ENCODE measurements at places on chromosomes 3 and 15.

DNA sequence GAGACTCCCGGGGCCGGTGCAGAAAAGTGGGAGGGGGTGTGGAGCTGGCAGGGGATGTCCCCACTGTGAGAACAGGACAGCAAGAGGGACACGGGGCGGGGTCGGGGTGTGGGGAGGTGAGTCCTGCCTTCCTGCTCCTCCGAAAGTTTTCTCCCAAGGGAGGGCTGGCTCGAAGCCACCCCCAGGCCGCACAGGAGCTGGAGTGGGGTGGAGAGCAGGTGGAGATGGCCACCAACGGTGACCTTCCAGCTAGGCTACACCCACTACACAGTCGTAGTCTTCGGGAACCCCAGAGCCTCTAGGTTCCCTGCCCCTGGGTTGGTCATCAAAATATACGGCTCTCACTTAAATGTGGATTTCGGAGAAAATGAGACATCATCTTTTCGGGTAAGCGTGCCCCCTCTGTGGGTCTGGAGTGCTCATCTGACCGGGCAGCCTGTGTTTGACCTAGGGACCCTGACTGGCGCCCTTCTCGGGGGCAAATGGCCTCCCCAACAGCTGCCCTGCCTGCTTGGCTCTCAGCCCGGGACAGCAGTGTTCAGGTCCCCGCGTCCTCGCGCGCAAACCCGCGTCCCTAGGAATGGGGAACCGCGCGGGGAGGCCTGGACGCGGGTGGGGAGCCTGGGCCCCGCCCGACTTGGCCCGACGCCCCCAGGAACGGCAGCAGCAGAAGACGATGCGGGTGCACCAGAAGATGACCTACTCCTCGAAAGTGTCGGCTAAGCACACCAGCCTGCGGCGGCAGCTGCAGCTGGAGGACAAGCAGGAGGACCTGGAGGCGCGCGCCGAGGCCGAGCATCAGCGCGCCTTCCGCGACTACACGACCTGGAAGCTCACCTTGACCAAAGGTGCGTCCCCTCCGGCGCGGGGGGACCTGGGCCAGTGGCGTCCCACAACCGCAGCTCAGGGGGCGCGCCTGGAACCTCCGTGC is 21.2 kb downstream of the CFAP100 start:
- DNase-seq: no peak

DNA sequence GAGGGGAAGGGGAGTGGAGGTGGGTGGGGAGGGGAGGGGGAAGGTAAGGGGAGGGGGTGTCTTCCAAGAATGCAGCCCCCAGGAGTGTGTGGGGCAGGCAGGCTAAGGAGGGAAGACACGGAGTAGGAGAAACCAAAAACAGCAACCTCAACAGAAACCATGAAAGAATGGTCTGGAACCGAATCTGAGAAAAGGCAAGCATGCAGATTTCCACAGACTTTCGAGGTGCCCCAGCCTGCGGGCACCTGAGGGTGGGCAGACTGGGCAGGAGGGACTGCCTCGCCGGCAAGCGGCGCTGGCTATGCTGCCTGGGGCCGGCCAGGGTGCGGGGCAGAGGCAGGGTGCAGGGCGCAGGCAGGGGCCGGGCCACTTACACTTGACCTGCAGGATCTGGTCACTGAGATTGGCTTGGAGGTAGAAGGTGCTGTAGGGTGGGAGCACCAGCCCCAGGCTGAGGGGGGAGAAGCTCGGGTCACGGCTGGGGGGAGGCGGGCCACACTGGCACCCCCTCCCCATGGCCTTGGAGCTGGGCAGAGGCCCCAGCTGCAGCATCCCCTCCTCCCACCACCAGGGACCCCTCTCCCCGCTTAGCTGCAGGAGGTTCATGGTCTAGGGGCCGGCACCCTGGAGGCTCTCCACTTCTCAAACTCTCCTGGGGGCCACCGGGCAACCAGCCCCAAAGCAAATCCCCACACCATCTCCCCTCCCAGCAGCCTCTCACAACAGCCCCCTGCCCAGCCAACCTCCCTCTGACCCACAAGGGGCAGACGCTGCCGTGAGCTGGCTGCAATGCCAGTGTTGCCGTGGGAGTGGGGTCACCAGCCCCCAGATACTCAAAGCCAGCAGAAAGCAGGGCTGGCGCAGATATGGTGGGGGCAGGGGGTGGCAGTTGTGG is 15.3 kb upstream of the TMEM115 start:
- DNase-seq: no peak

DNA sequence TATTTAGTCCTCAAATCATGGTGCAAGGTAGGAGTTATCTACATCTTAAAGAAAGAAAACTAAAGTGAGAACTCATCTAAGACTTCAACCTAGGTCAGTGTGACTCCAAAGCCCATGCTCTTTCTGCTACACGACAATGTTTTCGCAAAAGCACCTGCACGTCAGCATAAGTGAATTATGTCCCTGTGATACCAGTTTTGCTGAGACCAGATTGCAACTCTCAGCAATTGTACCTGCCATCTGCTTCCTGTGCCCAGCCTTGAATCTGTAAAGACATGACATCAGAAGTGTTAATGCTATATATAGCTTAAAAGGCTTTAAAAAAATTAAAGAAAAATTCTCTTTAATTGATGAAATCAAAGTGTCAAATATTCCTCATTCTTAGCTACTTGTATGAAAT is 43.4 kb downstream of the RETNLB start:
- DNase-seq: no peak

DNA sequence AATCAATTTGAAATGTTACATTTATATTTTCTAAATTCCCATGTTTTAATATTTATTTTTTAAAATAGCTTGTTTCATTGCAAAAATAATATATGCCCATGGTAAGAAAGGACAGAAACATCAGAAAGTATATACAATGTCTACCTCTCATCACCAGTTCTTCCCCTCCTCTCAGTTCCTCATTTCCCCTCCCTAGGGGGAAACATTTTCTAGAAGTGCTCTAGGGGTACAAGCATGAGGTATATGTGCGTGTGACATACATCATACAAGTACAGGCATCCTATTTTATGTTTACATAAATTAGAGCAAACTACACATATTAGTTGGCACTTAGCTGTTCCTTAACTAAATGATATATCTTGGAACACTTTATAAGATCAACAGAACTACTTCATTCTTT is 189.3 kb upstream of the VEPH1 start:
- DNase-seq: no peak

- no peak for DNase-seq
Observed at GRCh38 chr3:184117636-184118035, 17.5 kb upstream of the EIF2B5 start.

- no peak for DNase-seq
Observed at GRCh38 chr3:98763076-98763475, at the start of gene ST3GAL6. Gene ST3GAL6, plus strand, starts transcription at chr3:98763340. Its CDS starts 5,101 bp downstream, at chr3:98768441.

DNA sequence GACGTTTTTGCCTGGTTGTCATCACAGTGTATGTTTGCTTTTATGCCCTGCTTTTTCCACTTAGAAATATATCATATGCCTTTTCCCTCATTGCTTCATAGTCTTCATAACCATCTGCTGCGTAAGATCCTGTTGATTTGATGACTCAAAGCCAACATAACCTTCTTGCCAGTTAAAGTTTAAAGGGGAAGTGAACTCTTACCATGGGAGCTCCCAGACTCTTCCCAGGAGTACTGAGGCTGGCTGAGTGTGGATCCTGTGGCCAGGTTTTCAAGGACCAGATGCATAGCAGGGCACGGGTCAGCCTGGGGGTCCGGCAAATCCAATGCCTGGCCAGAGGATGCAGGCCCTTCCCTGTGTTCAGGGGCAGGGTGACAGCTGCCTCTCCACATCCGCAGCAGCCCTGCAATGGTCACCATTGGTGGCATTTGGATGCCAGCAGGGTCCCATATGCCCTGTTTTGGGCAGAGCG is 42.0 kb upstream of the SACM1L start:
- no peak for DNase-seq

DNA sequence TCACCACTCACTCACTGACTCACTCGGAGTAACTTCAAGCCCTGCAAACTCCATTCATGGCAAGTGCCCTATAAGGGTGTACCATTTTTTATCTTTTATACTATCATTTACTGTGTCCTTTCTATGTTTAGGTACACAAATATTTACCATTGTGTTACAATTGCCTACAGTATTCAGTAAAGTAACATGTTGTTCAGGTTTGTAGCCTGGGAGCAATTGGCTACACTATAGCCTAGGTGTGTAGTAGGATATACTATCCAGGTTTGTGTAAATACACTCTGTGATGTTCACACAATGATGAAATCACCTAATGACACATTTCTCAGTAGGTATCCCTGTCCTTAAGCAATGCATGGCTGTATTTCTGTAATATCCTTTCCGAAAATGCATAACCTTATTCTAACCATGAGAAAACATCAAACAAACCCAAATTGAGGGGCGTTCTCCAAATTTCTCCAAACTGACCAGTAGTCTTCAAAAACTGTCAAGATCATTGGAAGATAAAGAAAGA is 17.9 kb upstream of the CNOT10 start:
- DNase-seq: no peak

GRCh38 chr15:74024687-74025086 is 30.2 kb downstream of the PML start:
- DNase-seq: no peak

- no peak for DNase-seq
Observed at GRCh38 chr3:184260724-184261269, 556 bp downstream of the CAMK2N2 start.

GRCh38 chr15:66459818-66460615 is 37.5 kb downstream of the SNAPC5 start:
- DNase-seq: no peak

DNA sequence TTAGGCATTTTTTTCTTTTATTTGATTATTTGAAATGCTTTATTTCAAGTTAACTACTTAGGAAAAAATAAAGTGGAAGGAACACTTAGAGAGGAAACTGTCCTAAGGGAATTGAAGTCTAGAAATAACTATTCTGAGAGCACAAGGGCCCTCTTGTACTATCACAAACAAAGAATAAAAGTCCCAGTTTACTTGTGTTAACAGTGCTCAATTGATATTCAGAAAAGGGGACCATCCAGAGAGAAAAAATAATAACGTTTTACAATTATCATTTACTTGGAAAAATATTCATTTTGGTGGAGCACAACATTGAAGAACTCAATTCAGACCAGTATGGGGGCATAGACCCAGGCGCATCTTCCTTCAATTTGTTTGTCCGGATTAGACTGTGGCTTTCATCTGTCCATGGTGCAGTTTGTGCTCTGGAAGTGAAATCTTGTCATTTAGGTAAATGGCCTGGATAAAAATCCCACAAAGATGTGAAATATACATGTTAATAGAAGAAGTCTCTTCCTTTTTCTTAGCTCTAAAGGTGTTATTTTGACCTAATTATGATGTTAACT is 54.5 kb upstream of the SAMMSON start:
- DNase-seq: no peak

GRCh38 chr15:88688394-88688933 is 49.6 kb downstream of the ISG20 start:
- DNase-seq: no peak

DNA sequence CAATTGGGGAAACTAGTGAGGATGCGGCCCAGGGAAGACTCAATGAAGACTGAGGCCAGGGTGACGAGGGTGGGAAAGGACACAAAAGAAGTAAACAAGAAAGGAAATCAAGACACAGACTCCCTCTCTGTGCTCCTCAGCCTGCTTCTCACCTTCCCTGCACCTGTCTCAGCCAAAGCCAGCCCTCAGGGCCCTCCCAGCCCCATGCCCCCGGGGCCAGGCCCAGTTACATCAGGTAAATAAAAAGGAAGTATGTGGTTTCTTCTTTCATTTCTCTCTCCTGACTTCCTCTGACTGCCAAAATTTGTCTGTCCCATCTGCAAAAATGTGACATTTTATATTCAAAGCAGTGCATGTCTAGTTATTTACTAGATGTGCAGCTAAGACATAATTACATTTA is 328.0 kb downstream of the UACA start:
- no peak for DNase-seq

DNA sequence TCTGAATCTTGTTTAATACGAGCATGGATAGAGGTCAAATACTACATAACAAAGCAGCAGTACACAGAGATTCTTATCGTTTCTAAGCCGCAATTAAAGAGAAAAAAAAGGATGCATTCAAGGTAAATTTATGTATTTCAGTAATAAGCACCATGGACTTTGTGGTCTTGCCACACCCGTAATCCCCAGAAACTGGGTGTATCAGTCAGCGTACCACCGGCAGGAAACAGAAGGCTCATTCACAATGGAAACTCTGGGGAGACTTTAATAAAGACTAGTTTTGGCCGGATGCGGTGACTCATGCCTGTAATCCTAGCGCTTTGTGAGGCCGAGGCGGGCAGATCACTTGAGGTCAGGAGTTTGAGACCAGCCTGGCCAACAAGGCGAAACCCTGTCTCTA is 81.9 kb upstream of the ZNF280D start:
- DNase-seq: no peak

GRCh38 chr3:67384760-67385397 is 269.5 kb downstream of the SUCLG2 start:
- DNase-seq: no peak

GRCh38 chr3:171013822-171014748 is 12.4 kb downstream of the SLC2A2 start:
- DNase-seq: no peak

DNA sequence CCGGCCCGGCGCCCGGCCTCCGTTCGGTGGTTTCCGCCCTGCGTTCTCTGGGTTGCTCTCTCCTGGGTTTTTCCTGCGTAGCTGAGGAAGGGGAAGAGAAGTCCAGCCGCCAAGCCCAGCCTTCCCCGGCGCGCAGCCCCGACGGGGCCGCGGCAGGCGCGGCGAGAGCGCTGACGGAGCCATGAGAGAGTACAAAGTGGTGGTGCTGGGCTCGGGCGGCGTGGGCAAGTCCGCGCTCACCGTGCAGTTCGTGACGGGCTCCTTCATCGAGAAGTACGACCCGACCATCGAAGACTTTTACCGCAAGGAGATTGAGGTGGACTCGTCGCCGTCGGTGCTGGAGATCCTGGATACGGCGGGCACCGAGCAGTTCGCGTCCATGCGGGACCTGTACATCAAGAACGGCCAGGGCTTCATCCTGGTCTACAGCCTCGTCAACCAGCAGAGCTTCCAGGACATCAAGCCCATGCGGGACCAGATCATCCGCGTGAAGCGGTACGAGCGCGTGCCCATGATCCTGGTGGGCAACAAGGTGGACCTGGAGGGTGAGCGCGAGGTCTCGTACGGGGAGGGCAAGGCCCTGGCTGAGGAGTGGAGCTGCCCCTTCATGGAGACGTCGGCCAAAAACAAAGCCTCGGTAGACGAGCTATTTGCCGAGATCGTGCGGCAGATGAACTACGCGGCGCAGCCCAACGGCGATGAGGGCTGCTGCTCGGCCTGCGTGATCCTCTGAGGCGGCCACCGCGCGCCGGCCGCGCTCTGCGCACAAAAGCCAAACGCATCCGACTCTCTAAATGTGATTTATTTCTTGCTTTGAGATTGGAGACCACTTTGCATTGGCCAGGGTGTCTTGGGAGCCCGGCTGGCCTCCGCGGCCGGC is 727 bp downstream of the RAP2B start:
- DNase-seq: no peak

- DNase-seq: no peak
Observed at GRCh38 chr3:195035345-195036202, 235.4 kb downstream of the XXYLT1 start.

DNA sequence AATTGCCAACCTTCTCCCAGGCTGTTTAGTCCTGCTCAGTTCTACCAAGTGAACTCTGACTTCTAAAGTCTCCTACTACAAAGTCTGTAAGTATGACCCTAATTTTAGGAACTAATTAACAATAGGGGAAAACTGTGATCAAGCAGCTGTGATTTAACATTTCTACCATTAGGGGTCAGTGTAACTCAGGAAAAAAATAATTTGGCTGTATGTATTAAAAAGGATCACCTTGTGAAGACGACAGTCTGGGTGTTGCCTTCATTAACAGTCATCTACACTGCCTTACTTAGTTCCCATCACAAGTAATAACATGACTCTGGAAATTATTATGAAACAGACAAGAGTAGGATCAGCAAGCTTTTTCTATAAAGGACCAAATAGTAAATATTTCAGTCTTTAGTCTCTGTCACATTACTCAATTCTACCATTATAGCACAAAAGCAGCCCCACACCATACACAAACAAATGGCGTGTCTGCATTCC is 4.2 kb upstream of the NPHP3 start:
- no peak for DNase-seq
